ENCODE measurements at places on chromosomes 6 and 20.

- no peak for DNase-seq
Observed at GRCh38 chr6:149153693-149154092, 163.8 kb upstream of the TAB2 start.

DNA sequence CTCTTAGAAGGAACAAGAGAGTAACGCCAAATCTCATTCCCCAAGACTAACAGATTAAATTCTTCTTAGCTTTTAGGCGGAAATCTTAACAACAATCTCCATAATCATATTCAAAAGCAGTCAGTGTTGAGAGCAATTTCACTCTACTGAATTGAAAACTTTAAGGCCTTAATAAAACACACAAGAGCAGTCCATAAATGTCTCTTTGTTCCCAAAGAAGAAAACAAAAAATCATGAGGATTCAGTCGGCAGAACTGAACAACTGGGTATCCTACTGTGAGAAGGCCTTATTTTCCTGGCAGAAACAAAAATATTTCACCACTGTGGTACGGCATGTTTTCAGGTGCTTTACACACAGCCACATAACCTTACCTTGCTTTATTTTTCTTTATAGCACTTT lies 14.4 kb downstream of the ABHD12 start:
- DNase-seq: no peak

DNA sequence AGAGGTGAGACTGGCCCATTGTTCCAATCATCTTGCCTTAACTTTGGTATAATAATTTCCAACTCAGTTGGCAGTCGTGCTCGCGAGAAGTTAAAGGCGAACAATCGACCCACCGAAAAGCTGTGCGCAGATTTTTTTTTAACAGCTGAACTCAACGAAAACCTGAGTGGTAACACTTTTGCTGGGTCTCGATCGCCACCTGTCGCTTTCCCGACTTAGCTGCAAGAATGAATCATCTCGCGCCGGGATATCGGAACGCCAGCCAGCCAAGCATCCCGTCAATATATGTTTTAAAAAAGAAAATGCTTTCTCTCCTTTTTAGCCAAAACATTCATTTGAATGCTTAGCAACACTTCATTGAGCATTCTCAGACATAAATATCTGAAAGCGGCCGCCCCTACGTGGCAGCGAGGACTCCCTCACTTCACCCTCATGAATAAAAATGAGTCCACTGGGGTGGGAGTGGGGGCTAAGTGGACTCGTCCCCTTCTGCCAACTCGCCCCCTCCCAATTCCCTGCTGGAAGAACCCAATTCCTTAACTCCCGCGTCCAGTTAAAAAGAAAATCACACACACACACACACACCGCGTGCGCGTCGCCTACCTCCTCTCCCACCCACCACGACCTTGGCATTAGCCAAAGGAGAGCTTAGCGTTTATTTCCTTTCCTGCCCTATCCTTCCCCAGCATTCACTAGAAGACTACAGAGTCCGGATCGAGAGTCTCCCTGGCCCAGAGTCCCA lies 1.5 kb downstream of the COL12A1 start:
- DNase-seq: no peak

DNA sequence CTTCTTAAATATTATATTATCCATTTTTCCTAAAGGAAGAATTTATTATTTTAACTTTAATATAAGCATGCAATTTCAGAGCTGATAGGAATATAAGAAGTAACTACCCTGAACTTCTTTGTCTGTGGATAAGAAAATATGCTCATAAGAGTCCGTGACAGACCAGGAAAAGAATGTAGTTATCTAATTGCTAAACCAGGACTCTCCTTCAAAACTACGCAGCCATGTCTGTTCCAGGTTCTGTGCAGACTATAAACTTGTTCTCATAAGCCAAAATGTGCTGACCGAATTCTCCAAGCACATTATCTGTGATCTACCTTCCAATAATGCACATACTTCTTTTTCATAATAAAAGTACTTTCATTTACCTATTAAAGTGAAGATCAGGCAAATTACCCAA lies 116.5 kb downstream of the TRDN start:
- DNase-seq: no peak

All from stimulated activated CD8-positive, alpha-beta memory T cell treated with anti-CD3 and anti-CD28 coated beads, Interleukin-2, amount 100 ng/mL, for 48 hours (primary cell).